ENCODE measurements at places on chromosomes 11 and 22.
A peak's percentile ranks its signal among the peaks of the same experiment; 100 is the strongest.

- H3K27me3 ChIP-seq, result no peaks in the 10 kb centered on the region
- H3K27ac ChIP-seq, result no peak overlapping the region
- DNase-seq, result no peak
- no peak overlapping the region for H3K4me3 ChIP-seq
- H3K36me3 ChIP-seq, result no peaks in the 10 kb centered on the region
- no peaks in the 10 kb centered on the region for H3K4me1 ChIP-seq
These were observed 50.4 kb upstream of the ARHGAP20 start for GRCh38 chr11:110762590-110762989.

DNA sequence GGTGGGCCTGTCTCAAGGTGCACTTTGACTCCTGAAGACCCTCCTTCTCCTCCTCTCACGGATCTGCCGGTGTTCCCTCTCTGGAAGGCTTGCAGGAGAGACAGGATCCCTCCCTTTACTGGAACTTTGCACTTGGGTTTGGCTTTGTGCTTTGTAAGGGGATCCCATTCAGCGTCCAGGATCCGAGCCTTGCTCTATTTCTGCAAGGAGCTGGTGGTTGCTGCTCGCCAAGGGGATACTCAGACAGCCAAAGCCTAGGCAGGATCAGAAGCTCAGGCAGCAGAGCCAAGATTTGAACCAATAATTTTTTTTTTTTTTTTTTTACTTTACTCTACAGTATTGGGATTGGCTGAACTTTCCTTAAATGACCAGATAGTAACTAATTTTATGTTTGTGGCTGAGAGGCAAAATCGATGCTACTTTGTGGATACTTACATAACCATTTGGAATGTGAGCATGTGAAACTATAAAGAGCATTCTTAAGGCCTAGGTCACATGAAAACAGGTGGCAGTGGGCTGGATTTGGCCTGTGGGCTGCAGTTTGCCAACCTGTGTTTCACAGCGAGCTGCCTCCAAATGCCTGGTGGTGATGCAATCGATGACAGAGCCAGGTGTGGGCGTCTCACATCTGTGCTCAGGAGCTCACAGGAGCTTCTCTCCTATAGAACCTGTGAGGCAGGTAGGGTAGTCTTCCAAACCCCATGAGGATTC, 25.2 kb downstream of the BCR start:
- H3K4me1 ChIP-seq, result peaks cover 35% of the 10 kb centered on the region
- H3K27me3 ChIP-seq, result no peaks in the 10 kb centered on the region
- peak overlapping the region; percentile 79 for H3K27ac ChIP-seq

DNA sequence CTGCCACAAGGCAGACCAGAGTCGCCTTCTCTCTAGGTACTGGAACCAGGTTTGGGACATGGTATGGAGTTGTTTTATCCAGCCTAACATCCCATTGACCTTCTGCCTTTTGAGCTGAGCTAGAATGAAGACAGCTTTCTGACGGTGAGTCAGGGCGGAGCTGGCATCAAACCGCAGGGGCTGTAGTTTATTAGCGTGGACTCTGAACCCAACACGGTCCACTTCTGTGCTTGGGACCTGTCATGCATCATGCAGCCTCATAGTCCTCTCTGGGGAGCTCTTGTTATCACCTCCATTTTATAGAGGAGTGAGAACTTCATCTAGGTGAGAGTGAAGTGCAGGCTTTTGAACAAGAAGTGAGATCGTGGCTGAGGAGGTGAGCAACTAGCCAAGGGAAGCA, 8.3 kb downstream of the GAL3ST1 start:
- no peak overlapping the region for H3K4me3 ChIP-seq
- H3K36me3 ChIP-seq, result no peaks in the 10 kb centered on the region
- H3K4me1 ChIP-seq, result peaks cover 13% of the 10 kb centered on the region
- no peaks in the 10 kb centered on the region for H3K27me3 ChIP-seq
- DNase-seq, result peak; percentile 25
- no peak overlapping the region for H3K27ac ChIP-seq

GRCh38 chr11:27627979-27628378, 72.3 kb downstream of the BDNF start:
- no peak overlapping the region for H3K27ac ChIP-seq
- H3K36me3 ChIP-seq, result no peaks in the 10 kb centered on the region
- DNase-seq, result no peak
- H3K27me3 ChIP-seq, result no peaks in the 10 kb centered on the region
- H3K4me1 ChIP-seq, result no peaks in the 10 kb centered on the region

GRCh38 chr22:25482091-25482760, 82.2 kb upstream of the GRK3 start:
- peaks cover 5% of the 10 kb centered on the region for H3K4me1 ChIP-seq
- no peak for DNase-seq
- H3K27ac ChIP-seq, result no peak overlapping the region
- H3K36me3 ChIP-seq, result peaks cover 2% of the 10 kb centered on the region
- H3K27me3 ChIP-seq, result no peaks in the 10 kb centered on the region
- no peak overlapping the region for H3K4me3 ChIP-seq

- no peak overlapping the region for H3K27ac ChIP-seq
- no peak for DNase-seq
- H3K27me3 ChIP-seq, result no peaks in the 10 kb centered on the region
These were observed 304.9 kb downstream of the NTM start for GRCh38 chr11:131675121-131675888.

GRCh38 chr11:116813781-116814471, 9.2 kb downstream of the APOA4 start:
- no peak overlapping the region for H3K4me3 ChIP-seq
- H3K4me1 ChIP-seq, result no peaks in the 10 kb centered on the region
- H3K36me3 ChIP-seq, result no peaks in the 10 kb centered on the region
- no peak for DNase-seq
- H3K27ac ChIP-seq, result no peak overlapping the region

GRCh38 chr22:19179497-19180048, 1.0 kb upstream of the SLC25A1 start:
- no peaks in the 10 kb centered on the region for H3K27me3 ChIP-seq
- no peaks in the 10 kb centered on the region for H3K36me3 ChIP-seq
- H3K4me1 ChIP-seq, result peaks cover 6% of the 10 kb centered on the region
- H3K4me3 ChIP-seq, result peak overlapping the region; percentile 34
- DNase-seq, result peak; percentile 90

DNA sequence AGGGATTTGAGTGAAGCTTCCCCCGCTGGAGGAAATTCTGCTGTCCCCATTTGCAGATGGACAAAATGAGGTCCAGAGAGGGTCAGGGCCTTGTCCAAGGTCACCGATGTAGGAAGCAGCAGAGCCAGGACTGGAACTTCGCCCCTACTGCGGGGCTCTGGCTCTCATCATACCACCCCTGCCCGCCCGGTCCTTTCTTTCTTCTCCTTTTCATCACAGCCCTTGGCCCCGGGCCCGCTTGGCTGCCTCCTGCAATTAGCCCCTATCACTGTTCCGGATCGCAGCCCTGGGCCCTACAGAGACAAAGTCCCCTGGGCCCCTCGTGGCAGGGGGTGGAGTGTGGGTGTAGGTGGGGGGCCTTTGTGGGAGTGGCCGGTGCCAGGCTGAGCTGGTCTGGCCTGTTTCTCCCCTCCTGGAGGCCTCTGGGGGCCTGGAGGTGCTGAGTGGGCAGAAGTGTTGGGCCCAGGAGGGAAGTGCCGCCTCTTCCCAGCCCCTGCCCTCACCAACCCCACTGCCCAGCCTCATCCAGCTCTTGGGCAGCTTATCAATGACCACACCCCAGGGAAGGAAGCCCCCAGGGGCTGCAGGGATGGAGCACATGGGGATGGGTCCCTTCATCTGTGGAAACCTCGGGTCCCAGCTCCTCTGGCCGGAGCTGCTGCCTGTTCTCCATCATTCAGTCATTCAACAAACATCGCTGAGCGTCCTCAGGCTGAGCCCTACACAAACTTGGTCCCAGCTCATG, 3.4 kb downstream of the EMID1 start:
- peak; percentile 89 for DNase-seq
- H3K4me1 ChIP-seq, result peaks cover 5% of the 10 kb centered on the region
- peaks cover 6% of the 10 kb centered on the region for H3K36me3 ChIP-seq
- no peak overlapping the region for H3K27ac ChIP-seq

GRCh38 chr22:44245438-44245837, 64.7 kb downstream of the PARVG start:
- H3K36me3 ChIP-seq, result no peaks in the 10 kb centered on the region
- H3K4me3 ChIP-seq, result no peak overlapping the region
- no peak overlapping the region for H3K27ac ChIP-seq
- no peak for DNase-seq
- no peaks in the 10 kb centered on the region for H3K4me1 ChIP-seq
- no peaks in the 10 kb centered on the region for H3K27me3 ChIP-seq

- no peak overlapping the region for H3K27ac ChIP-seq
- no peaks in the 10 kb centered on the region for H3K36me3 ChIP-seq
- no peak overlapping the region for H3K4me3 ChIP-seq
- DNase-seq, result no peak
These were observed 55.6 kb downstream of the APOL3 start for GRCh38 chr22:36104988-36105387.

DNA sequence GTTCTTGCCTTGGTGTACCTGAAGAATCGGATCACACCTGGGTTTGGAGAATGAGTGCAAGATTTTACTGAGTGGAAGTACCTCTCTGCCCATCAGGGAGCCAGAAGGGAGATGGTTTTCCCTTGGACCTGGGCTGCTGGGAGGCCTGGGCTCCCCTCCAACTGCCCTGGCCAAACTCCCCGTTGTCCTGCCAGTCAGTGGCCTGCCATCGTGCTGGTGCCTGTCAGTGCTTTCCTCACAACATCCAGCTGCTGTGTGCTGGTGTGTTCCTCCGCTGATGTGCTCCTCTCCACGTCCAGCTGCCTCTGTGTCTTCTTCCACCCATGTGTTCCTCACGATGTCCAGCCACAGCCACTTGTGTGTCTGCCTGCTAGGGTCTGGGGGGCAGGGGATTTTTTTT, 87.9 kb upstream of the CLPB start:
- H3K4me1 ChIP-seq, result peaks cover 3% of the 10 kb centered on the region
- no peaks in the 10 kb centered on the region for H3K27me3 ChIP-seq
- DNase-seq, result no peak
- no peak overlapping the region for H3K4me3 ChIP-seq
- H3K27ac ChIP-seq, result no peak overlapping the region
- no peaks in the 10 kb centered on the region for H3K36me3 ChIP-seq

- no peaks in the 10 kb centered on the region for H3K4me1 ChIP-seq
These were observed 256.0 kb downstream of the ETS1 start for GRCh38 chr11:128331317-128331716.

GRCh38 chr11:61480994-61481335, 27.6 kb upstream of the LRRC10B start:
- DNase-seq, result peak; percentile 91
- no peak overlapping the region for H3K27ac ChIP-seq
- H3K4me1 ChIP-seq, result no peaks in the 10 kb centered on the region
- no peaks in the 10 kb centered on the region for H3K27me3 ChIP-seq
- H3K36me3 ChIP-seq, result no peaks in the 10 kb centered on the region
- H3K4me3 ChIP-seq, result no peak overlapping the region

DNA sequence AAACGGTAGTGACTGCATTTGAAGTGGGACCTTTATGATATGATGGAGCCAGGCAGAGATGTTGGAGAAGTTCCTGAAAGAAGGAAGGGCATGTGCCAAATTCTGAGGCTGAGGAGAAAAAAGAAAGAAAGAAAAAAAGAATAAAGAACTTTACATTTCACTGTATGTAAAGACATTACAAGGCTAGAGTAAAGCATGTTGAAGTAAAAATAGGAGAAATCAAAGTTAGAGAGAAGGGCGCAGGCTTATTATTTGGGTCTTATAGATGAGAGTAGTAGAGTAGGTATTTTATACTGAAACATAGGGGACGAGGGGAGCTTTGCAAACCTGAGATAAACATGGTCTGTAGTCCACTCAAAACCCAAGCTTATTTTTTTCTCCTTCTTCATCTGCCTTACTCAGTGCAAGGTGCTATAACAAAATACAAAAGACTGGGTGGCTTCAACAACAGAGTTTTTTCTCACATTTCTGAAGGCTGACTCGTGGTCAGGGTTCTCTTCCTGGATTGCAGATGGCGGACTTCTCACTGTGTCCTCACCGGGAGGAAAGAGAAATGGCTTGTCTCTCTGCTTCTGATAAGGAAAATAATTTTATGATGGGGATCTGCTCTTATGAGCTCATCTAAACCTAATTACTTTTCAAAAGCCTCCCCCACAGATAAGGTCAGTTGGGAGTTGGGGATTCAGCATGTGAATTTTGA, 2.7 kb downstream of the HBG1 start:
- H3K36me3 ChIP-seq, result no peaks in the 10 kb centered on the region
- no peak overlapping the region for H3K27ac ChIP-seq
- no peaks in the 10 kb centered on the region for H3K4me1 ChIP-seq
- no peaks in the 10 kb centered on the region for H3K27me3 ChIP-seq
- no peak overlapping the region for H3K4me3 ChIP-seq

DNA sequence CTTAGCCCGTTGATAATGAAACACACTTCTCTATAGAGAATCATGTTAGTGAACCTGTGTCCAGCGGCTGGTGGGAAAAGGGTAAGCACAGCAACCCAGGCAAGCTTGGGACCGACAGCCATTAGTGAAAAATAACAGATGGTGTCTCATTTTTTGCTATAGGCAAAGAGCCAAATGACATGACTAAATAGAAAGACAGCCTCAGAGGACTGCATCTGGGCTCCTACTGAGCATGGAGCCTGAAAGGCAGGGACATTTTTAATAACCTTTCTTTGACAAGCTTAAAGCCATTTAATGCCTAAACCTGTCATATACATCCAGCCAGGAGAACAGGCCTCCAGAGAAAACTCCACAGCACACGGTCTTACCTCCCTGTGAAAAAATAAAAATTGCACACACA, 67.0 kb downstream of the FANCF start:
- no peaks in the 10 kb centered on the region for H3K36me3 ChIP-seq
- no peaks in the 10 kb centered on the region for H3K27me3 ChIP-seq
- no peaks in the 10 kb centered on the region for H3K4me1 ChIP-seq
- H3K27ac ChIP-seq, result no peak overlapping the region

GRCh38 chr11:36213393-36213840, 75.8 kb downstream of the COMMD9 start:
- no peaks in the 10 kb centered on the region for H3K36me3 ChIP-seq
- no peak overlapping the region for H3K27ac ChIP-seq
- DNase-seq, result no peak
- H3K27me3 ChIP-seq, result no peaks in the 10 kb centered on the region
- H3K4me3 ChIP-seq, result no peak overlapping the region

DNA sequence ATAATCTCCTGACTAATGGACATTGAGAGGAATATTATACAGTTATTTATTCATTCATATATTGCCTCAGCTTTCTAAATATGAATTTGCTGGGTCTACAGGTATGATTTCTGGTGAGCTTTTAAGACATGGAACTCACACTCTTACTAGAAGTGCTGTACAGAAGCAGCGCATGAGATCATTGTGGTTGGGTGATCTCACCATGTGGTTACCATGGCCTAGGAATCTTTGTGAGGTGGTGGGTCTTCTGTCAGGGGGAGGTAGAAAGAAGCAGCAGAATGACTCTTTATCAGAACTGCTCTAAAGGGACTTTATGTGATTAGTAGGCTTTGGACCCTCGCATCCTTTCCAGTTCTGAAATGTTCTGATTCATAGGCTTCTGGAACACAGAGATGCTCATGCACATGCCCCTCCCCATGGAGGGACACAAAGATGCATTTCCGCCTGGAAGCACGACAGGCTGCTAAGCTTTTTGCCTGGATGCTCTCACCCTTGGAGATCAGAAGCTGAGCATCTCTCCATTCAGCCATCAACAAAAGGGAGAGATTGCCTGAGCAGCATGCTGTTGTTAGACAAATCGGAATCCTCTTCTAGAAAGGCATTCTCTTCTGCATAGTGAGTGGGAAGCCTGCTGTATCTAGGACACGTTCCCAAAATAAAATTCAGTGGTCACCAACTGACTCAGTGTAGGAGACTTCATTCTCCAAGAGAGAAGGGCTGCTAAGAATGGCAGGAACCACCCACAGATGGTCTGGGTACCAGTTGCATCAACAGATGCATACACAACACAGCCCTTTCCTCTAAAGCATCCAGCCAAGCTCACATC, 51.3 kb downstream of the KIRREL3 start:
- no peak overlapping the region for H3K4me3 ChIP-seq
- H3K4me1 ChIP-seq, result no peaks in the 10 kb centered on the region
- DNase-seq, result no peak
- no peak overlapping the region for H3K27ac ChIP-seq
- no peaks in the 10 kb centered on the region for H3K27me3 ChIP-seq

Data from kidney (tissue), 22 donors.